Right kidney (tissue), 9 donors: ENCODE measurements at places on chromosomes 4 and X.

DNA sequence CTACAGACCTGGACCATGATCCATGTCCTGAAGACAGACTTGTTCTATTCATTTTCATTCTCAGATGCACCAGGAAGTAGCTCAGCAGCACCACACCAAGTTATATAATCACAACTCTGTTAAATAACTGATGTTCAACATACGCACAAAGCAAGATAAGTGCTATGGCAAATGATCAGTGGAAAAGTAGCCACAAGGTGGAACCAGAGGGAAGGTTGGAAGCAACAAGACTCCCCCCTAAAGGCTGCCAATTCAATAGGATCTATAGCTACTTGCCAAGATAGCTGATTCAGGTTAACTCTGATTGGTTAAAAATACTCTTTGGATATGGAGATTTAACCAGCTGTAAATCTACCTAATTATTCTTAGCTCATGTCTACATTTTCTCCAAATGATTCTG, 23.7 kb upstream of the FAM47B start:
- peak; percentile 10 for DNase-seq

DNA sequence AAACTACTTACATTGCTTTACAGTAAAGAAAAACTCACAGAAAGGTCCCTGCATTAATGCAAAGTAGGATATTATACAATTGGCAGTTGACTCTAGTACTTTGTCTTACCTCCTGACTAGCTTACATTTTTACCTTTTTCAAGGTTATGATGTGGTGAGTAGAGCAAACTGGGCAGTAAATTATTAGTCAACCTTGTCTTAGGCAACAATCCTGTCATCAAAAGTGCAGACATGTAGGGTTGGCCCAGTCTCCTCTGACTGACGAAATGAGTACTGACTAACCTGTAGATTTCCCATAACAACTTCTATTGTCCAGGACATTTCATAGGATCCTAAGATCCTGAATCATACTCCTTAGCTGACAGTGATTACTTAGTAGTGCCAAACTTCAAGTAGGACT, 142.0 kb upstream of the NUDT6 start:
- DNase-seq = no peak

DNA sequence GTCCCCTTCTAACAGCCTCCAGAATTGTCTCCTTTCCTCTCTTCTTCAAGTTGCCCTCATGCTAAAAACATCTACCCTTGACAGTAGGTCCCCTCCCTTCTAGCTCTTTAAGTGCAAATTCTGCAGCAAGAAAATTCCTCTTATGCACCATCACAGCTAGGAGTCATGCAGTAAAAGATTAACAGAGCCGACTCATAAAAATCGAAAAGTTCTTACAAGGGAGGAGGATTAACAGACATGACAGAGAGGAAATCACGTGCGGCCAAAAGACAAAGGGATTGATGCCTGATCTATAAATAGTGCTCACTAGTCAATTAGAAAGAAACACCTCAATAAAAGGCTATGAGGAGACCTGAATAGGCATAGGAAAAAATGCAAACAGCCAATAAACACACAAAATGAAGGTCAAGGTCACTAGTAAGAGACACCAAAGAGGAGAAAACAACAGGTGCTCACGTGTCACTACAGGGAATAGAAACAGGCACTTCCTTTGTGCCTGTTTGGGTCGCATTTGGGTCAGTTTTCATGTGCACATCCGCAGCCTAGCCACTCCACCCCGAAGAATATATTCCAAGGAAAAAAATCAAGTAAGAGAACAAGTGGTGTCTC, 3.4 kb downstream of the RNF212 start:
- DNase-seq = peak; percentile 44

DNA sequence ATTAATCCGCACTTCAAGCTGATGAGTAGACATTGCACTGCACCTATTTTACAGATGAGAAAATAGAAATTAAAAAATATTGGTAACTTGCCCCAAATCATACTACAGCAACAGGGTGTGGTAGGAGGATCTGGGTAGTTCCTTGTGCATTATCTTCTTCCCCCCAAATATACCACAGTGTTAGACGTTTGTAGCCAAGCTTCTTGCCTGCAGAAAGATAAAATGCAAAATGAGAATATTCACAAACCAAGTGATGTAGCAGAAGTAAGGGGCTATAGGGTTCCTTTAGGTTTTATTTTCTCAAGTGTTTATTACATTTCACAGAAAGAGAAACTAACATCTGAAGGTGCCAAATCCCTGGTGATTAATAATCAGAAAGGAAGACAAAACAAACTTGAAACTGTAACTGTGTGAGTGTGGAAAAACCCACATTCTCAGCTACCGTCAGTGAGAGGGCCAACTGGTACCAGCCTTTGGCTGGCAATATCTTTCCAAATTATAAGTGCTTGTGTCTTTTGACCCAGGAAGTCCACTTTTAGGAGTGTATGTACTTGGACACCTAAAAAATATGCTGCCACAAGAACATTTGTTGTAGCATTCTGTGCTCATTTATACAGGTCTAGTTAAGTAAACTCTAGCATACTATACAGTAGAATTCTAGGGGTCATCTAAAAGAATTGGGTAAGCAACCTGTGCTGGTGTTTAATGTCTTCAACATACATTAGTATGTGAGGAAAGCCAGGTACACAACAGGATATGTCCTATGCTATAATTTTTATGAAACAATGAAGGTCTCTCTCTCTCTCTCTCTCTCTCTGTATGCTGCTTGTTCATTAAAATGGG, 6.7 kb upstream of the CD38 start:
- DNase-seq = no peak

DNA sequence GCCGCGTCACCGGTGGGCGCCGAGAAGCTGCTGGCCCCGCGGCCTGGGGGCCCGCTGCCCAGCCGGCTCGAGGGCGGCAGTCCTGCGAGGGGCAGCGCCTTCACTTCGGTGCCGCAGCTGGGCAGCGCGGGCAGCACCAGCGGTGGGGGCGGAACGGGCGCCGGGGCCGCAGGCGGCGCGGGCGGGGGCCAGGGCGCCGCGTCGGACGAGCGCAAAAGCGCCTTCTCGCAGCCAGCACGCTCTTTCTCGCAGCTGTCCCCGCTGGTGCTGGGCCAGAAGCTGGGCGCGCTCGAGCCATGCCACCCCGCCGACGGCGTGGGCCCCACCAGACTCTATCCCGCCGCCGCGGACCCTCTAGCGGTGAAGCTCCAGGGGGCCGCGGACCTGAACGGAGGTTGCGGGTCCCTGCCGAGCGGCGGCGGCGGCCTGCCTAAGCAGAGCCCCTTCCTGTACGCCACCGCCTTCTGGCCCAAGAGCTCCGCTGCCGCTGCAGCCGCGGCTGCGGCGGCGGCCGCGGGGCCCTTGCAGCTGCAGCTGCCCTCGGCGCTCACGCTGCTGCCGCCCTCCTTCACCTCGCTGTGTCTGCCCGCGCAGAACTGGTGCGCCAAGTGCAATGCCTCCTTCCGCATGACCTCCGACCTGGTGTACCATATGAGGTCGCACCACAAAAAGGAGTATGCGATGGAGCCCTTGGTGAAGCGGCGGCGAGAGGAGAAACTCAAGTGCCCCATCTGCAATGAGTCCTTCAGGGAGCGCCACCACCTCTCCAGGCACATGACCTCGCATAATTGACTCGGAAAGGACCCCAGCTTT, 5.6 kb downstream of the PRDM8 start:
- peak; percentile 85 for DNase-seq

GRCh38 chrX:68307769-68308168, 125.5 kb downstream of the OPHN1 start:
- no peak for DNase-seq

GRCh38 chr4:73257651-73258435, 755 bp downstream of the ANKRD17 start:
- peak; percentile 33 for DNase-seq

DNA sequence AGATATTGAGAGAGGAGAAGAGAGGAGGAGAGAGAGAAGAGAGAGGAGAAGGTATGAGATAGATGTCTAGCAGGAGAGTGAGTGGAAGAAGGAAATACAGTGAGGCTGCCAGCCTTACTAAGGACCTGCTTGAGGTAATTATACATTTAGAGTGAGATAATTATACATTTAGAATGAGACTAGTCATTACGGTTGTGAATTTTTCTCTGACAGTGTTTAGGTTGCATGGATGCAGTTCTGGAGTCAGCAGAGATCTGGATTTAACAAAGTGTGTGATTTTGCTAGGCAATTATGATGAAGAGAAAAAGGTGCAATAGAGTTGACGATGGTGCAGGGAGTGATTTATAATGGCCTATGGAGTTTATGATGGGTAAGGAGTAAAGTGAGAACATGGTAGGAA, 187.1 kb upstream of the ARX start:
- DNase-seq = no peak

DNA sequence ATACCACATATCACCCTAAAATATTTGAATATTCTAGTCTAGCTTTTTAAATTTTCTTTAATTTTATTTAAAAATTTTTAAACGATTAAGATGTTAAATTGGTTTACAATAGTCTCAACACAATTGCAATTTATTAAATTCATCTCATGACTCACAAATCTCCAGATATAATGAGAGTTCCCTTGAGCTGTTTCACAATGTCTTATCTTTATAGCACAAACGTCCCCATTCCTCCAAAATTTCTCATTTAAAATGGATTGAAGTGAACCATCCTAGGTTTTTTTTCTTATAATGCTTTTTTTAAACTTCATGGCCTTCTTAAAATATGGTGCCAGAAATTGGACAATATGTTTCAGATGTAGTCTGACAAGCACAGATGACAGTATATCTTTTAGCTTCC, 204.4 kb downstream of the GABRB1 start:
- no peak for DNase-seq

- no peak for DNase-seq
Observed at GRCh38 chrX:40835526-40835925, 100.2 kb upstream of the MED14 start.

- no peak for DNase-seq
Observed at GRCh38 chr4:161892951-161893350, 270.8 kb downstream of the FSTL5 start.

GRCh38 chr4:151689211-151689991, 71.4 kb downstream of the GATB start:
- no peak for DNase-seq

- DNase-seq = no peak
Observed at GRCh38 chr4:120088507-120088906, 21.9 kb upstream of the MAD2L1 start.

GRCh38 chr4:152510349-152511147, 25.3 kb downstream of the FBXW7 start:
- no peak for DNase-seq

GRCh38 chr4:80798082-80798481, 232.4 kb upstream of the BMP3 start:
- no peak for DNase-seq

GRCh38 chrX:9442056-9442455, 22.8 kb upstream of the TBL1X start:
- DNase-seq = no peak

DNA sequence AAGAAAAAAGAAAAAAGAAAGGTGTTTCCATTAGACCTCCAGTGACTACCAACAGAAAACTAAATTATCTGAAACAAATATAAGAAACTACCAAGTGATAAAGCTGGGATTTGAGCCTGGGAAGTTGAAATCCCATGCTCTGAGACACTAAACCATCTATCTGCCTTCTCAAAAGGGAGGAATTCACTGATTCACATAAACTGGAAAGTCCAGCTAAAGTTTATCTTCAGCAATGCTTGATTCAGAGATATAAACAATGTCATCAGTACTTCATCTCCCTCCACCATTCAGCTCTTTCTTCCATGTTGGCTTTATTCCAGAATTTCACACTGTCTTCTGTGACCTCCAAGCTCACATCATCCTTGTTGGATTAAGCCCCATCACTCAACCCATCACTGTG, 96.3 kb downstream of the IQCM start:
- no peak for DNase-seq

DNA sequence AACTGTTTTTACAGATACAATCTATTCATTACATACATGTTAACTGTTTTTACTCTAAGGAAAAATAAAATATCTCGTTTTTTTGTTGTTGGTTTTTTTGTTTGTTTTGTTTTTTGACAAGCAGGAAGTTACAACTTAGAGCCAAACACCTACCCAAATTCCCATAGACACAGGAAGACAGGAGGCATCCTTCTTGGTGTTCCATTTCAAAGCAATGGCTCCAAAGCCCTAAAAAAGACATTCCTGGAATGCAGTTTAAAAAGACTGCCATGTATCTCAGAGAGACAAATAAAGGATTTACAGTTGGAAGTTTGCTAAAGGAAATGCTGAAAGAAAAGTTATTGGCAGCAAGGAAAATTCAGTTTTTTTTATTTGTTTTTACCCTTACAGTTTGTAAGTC, 16.7 kb downstream of the ETFDH start:
- no peak for DNase-seq

- DNase-seq = no peak
Observed at GRCh38 chr4:97103252-97103651, 1040.0 kb downstream of the STPG2 start.

- DNase-seq = no peak
Observed at GRCh38 chr4:152780267-152780778, 569 bp downstream of the ARFIP1 start.

DNA sequence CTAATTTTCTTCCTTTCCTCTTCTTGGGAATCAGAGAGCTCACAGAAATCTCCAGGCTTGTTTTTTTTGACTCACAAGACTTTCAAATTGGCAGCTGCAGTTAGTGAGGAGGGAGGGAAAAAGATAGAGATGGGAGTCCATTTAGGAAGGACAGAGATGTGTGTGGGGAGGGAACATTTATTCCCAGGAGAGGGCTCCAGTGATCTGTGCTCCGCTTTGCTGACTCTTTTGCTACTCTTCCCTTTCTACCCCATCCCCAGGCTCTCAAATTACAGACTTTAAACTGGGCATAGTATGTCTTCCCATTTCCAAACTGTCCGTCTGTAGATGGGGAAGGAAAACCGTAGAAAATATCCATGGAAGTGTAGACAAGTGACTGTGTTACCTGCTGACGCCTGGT, 39.1 kb upstream of the UCP1 start:
- DNase-seq = no peak

- DNase-seq = no peak
Observed at GRCh38 chr4:101933855-101934254, 143.3 kb downstream of the BANK1 start.

GRCh38 chrX:100409610-100410590, at the start of gene PCDH19:
PCDH19 (minus strand) TSS chrX:100410273; CDS start chrX:100408597, 1,676 bp downstream.
- DNase-seq = peak; percentile 71

DNA sequence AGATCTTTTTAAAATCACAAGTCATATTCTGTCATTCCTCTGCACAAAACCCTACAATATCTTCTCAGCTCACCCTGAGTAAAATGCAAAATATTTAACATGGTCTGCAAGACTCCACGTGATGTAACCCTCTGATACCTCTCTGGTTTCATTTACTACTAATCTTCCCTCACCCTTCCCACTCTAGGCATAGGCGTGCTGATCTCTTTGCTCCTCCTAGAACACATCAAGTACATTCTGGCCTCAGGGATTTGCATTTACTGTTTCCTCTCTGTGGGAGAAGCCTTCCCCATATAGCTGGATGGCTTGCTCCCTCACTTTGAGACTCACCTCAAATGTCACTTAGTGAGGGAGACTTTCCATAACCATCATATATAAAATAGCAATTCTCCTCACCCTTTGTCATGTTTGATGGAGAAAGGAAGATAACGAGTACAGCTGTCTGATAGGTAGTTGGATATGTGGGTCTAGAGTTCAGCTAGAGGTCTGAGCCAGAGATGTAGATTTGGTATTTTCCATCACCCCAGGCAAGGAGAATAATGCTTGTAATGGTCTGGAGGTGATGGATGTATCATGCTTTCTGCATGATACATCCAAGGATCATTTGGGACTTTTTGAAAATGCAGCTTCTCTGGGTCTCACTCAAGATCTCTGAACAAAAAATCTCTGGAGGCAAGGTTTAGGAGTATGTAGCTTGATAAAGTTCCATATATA, 123.9 kb upstream of the VAMP7 start:
- DNase-seq = no peak
